NCI-H524 treated with DMSO at 0.1 percent for 48 hours (cell line): ENCODE measurements at places on chromosomes 2 and 18.

- DNase-seq: no peak
These were observed 53.5 kb downstream of the LRRFIP1 start for GRCh38 chr2:237680702-237681478.

DNA sequence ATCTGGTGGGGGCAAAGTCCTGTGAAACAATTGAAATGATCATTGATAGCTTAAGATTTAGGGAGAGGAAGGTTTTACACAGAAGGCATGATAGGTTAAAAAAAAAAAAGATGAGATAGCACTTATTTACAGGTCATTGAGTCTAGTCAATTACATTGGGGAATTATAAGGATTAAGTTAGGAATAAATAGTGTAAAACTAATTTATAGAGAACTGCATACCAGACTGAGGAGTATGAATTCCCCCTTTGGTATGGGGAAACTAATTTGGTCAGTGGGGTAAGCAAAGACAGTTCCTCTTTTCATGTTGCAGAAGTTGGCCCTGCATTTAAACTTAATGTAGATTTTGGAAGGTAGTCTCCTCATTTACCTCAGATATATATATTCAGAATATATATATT is 10.8 kb downstream of the GLS start:
- DNase-seq: no peak

DNA sequence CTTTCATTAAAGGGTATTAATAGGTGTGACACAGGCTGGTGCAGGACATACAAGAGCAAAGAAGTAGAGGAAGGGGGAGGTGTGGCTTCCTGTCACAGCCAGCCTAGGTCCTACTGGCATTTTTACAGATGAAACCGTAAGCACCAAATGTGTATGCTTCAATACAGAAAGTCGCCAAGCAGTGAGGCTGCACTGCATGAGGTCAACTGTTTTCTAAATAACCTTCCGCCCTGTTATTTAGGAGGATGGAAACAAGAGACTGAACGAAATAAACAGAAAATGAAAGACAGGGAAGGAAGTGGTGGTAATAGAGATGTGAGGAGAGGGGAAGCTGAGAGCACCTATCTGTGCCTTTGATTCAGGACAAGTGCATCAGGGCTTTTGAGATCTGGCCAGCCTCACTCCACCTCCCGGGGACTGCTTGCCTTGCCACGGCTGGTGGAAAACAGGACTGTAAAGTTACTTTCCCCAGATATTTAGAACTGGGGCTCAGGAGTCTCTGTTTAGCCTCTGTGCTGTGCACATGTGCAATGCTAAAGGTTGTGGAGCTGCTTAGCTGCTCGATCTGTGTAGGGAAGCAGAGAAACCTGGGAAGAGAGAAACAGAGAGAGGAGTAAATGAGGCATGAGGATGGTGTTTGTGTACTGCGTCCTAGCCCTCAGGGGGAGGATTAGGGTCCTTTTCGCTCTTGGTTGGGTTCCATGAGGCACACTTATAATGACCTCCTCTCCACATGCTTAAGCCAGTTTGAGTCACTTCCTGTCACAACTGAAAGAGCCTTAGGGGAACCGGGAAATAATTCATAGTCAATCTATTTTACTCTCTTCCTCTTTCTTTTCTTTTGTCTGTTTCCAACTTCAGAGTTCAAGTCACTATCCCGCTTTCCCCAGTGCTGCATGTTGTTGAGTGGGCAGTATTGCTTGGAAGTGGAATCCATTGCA is 62.3 kb upstream of the BOD1L2 start:
- no peak for DNase-seq

DNA sequence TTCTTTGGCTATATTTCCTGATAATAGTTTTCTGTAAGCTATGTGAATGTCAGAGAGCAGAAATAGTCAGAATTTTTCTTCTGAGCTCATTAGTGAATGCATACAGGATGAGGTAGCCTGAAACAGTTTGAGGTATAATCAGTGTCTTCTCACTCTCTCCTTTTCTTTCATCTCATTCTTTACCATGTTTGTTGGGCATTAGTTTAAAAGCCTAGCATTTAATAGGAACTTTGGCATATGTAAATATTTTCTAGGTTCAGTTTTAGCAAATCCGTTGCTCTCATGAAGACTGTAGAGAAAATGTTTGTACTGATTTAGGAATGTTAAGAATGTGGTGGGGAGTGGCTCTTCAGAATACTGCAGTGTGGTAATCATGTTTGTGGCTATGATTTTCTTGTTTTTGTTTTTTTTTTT is 119.4 kb downstream of the PARD3B start:
- no peak for DNase-seq
